Astrocyte (in vitro differentiated cells and primary cell): ENCODE measurements at places on chromosomes 1 and 21. TPM values are rescaled to one million over a fixed set of nuclear protein-coding genes. Genes with fewer than 3 reads are reported as not detected.
A peak's percentile ranks its signal among the peaks of the same experiment; 100 is the strongest.

DNA sequence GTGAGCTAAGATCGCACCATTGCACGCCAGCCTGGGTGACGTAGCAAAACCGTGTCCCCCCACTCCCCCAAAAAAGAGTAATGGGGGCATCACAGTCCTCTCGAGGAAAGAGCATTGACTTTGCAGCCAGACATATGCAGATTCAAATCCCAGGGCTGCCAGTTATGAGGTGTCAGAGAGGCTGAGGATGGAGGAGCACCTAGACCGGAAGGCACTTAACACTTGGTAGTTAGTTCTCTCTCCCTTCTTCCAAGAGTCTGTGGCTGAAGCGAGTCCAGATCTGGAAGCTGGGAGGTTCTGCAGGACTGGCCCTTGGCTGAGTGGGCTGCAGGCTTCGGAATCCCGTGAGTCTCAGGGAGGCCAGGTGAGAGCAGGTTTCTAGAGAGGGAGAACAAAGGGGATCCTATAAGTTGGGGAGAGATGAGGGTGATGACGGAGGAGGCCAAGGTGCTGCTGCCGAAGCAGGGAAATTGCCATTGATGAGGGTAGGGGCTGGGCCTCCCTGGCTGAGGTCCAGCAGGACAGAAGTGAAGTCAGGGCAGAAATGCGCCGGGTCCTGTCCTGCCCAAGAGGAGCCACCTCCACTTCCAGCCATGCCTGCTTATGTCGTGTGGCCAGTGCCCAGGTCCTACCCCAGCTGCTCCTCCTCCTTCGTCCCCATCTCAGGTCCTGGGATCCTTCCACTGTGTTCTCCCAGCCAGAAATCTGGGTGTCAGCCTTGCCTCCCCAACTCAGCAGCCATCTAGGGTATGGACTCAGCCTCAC, 13.3 kb upstream of the SPOCD1 start:
- no peaks in the 10 kb centered on the region for H3K36me3 ChIP-seq
- H3K27ac ChIP-seq = no peak overlapping the region
- no peak overlapping the region for H3K4me3 ChIP-seq

- no peaks in the 10 kb centered on the region for H3K4me1 ChIP-seq
- peaks cover 2% of the 10 kb centered on the region for H3K27me3 ChIP-seq
- H3K36me3 ChIP-seq = no peaks in the 10 kb centered on the region
Measured at GRCh38 chr1:207112616-207113296, 8.7 kb downstream of the C4BPA start.

The FNDC5 gene
- total RNA-seq = 0.39 and 0.96 TPM in 2 replicates

DNA sequence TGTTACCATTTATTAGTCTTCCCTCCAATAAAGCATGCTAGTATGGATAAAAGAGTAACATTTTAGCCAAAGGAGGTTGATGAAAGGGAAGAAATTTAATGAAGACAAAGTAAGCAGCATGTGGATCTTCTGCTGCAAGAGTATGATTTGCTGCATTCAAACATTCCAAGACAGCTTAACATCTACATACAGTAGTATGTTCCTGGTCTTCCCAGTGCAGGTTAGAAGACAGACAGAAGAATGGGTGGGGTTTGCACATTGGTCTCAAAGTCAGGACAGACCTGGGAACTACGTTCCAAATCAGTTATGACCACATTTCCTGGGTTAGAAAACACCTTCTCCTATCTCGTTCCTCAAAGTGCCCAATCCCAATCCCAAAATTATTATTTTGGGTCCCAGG, 43.3 kb downstream of the PUM1 start:
- no peak for DNase-seq
- H3K27me3 ChIP-seq = no peaks in the 10 kb centered on the region
- H3K36me3 ChIP-seq = peaks cover 7% of the 10 kb centered on the region

The NPHS2 gene
- not detected in 2 replicates for total RNA-seq

DNA sequence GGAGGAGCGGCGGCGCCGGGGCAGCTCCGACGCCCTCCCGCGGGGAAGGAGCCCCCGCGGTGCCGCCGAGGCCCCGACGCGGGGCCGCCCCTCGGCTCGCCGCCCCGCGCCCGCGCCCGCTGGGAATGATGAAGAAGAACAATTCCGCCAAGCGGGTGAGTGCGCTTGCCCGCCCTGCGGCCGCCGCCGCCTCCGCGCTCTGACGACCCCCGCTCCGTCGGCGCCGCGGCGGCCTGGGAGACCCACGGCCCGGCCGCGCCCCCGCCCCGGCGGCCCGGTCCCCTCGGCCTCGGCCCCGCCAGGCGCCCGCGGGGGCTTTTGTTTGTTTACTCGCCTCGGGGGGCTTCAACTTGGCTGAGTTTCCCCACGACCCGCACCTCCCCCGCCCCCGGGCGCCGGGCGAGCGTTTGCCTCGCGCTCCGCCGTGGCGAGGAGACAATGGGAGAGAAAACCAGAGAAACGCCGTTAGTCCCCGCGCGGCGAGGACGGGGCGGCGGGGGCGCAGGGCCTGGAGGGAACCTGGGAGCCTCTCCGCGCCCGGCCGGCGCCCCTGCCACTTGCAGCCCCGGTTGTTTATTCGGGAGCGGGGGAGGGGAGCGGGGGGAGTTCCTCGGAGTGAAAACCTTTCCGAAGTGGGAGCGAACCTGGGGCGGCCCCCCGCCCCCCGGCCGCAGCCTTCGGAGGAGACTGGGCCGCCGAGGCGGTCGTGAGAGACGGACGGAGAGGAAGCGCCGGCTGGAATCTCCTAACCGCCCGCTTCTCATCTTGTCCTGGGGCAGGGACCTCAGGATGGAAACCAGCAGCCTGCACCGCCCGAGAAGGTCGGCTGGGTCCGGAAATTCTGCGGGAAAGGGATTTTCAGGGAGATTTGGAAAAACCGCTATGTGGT, 661 bp downstream of the PLEKHO1 start:
- H3K36me3 ChIP-seq = peaks cover 21% of the 10 kb centered on the region
- H3K27me3 ChIP-seq = no peaks in the 10 kb centered on the region
- peak overlapping the region; percentile 89 for H3K4me3 ChIP-seq
- no peak for DNase-seq
- H3K27ac ChIP-seq = peak overlapping the region; percentile 83

GRCh38 chr1:101280942-101281654, 44.3 kb downstream of the S1PR1 start:
- no peaks in the 10 kb centered on the region for H3K36me3 ChIP-seq
- H3K4me1 ChIP-seq = peaks cover 4% of the 10 kb centered on the region

GRCh38 chr1:36699113-36699911, 216.6 kb upstream of the CSF3R start:
- no peaks in the 10 kb centered on the region for H3K4me1 ChIP-seq
- no peak overlapping the region for H3K4me3 ChIP-seq
- DNase-seq = no peak
- H3K27ac ChIP-seq = no peak overlapping the region
- no peaks in the 10 kb centered on the region for H3K36me3 ChIP-seq
- no peaks in the 10 kb centered on the region for H3K27me3 ChIP-seq

The TRMT1L gene
- total RNA-seq = 14.9 and 17.0 TPM in 2 replicates

The IVL gene
- 0.16 TPM in 1 of 2 replicates, not detected in the other for total RNA-seq

GRCh38 chr1:200258447-200259375, 151.1 kb downstream of the ZNF281 start:
- no peaks in the 10 kb centered on the region for H3K4me1 ChIP-seq
- no peaks in the 10 kb centered on the region for H3K36me3 ChIP-seq
- H3K4me3 ChIP-seq = no peak overlapping the region

The ATAD3C gene
- 1.8 and 2.5 TPM in 2 replicates for total RNA-seq

The CACNA1S gene
- total RNA-seq = not detected in 2 replicates

The WDR64 gene
- not detected in 2 replicates for total RNA-seq

DNA sequence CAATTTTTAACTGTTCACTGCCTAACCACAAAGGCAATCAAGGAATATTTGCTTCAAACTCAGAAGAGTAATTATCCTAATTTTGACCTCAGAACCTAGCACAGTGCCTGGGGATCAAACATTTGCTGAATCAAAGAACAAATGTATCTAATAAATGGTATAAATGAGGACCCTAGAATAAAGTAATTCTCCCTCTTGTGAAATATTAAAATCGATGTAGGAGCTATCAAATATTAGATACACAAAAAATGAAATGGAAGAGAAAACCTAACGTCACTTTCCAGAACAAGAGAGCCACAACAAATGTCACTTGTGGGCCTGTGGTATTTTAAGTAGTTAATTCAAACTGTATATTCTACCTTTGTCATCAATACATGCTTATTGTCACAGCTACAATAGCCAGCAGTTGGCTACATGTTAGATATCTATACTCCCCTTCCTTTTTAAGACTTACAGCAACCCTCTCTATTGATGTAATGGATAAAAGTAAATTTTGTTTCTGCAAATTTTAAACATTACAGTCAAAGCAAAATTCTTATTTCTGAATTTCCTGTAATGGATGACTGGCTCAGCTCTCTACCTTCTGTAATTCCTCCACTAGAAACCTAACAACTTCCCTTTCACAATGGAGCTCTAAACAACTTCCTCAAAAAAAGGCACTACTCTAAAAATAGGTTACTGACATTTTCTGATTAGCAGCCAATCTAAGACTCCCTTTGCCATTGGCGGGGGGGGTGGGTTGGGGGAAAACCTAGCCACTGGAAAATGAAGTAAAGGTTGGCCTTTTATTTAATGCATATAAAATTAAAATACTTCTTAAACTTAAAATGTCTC, 37.6 kb downstream of the PUM1 start:
- no peak overlapping the region for H3K27ac ChIP-seq
- H3K27me3 ChIP-seq = no peaks in the 10 kb centered on the region
- DNase-seq = no peak
- H3K4me1 ChIP-seq = peaks cover 9% of the 10 kb centered on the region

The ASTN1 gene
- total RNA-seq = 0.41 and 0.50 TPM in 2 replicates

DNA sequence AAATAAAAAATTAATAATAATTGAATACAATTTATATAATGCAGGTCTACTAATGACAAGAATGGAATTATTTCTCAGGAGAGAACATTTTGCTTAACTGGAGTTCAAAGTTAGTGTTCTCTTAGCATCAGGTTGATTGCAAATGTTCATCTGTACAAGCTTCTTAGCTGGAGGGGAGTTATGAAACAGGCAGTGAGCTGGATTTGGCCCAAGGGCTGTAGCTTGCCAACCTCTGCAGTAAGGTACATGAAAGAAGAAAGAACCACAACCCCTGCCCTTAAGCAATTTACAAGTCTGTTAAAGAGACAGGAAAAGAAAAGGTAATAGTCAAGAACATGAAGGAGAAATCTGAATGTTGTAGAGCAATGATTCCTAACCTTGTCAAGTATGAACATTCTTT, 17.0 kb downstream of the LPGAT1 start:
- H3K36me3 ChIP-seq = no peaks in the 10 kb centered on the region
- peaks cover 5% of the 10 kb centered on the region for H3K4me1 ChIP-seq
- no peak overlapping the region for H3K27ac ChIP-seq
- H3K4me3 ChIP-seq = no peak overlapping the region
- no peaks in the 10 kb centered on the region for H3K27me3 ChIP-seq

GRCh38 chr1:92711473-92712165, 73.3 kb downstream of the EVI5 start:
- H3K4me3 ChIP-seq = no peak overlapping the region
- no peak overlapping the region for H3K27ac ChIP-seq
- H3K27me3 ChIP-seq = no peaks in the 10 kb centered on the region
- DNase-seq = no peak
- no peaks in the 10 kb centered on the region for H3K4me1 ChIP-seq
- H3K36me3 ChIP-seq = no peaks in the 10 kb centered on the region

The KRTCAP2 gene
- total RNA-seq = 161 TPM in 2 replicates

The TMED5 gene
- 95.3 and 105 TPM in 2 replicates for total RNA-seq

The LRRC3 gene
- 5.2 and 5.6 TPM in 2 replicates for total RNA-seq

The CYYR1 gene
- total RNA-seq = 3.3 and 4.7 TPM in 2 replicates
